ENCODE measurements at places on chromosomes 12 and 14.

DNA sequence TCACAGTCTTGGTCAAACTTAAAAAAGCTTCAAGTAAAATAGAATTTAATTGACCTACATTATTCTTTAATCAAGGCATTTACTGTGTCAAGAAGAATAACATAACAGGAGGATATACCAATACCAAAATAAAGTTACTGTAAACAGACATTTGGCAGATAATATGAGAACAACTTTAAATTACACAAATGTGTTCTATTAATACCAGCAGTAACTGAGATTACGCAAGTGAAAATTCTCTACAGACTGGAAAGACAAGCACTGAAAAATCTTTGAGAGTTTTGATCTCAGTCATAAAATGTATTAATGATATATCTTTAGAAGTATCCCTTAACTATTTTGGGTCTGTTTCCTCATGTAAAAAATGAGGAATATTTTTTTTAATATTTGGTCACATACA is 169.2 kb upstream of the SOX5 start:
- DNase-seq = no peak

- DNase-seq = peak; percentile 37
Observed at GRCh38 chr12:56150563-56150962, 1.8 kb upstream of the MYL6B start.

DNA sequence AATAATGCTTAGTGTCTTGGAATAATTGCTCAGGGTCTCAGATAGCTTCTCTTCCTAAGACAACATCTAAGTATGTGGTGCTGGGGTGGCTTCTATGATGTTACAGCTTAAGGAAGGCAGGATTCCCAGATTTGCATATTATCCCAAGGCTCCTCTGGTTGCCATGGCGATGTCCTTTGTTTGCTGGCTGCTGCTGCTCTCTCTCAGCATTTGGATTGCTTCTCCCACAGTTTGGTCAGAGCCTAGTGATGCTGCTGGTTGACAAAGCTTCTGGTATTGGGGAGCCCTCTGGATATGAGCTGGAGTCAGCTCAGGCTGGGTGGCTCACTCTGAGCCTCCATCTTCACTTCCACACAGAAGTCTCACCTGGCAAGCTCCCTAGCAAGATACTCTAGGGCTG is 56.4 kb upstream of the FBXO33 start:
- no peak for DNase-seq

DNA sequence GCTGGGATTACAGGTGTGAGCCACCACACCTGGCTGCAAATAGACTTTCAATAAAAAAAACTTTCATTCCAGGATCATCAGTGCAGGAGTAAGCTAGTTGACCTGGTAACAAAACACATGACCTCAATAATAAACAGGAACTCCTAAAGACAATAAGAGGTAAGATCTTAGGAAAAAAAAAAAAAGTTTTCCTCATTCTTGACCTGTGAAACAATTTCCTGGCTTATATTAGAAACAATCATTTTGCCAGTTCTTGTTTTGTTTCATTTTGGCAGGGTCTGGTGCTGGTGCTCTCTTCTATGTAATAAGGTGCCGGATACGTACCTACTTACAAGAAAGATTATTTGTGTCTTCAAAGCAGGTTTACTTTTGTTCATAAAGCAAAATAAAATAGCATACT is 90.6 kb upstream of the AMN1 start:
- no peak for DNase-seq

DNA sequence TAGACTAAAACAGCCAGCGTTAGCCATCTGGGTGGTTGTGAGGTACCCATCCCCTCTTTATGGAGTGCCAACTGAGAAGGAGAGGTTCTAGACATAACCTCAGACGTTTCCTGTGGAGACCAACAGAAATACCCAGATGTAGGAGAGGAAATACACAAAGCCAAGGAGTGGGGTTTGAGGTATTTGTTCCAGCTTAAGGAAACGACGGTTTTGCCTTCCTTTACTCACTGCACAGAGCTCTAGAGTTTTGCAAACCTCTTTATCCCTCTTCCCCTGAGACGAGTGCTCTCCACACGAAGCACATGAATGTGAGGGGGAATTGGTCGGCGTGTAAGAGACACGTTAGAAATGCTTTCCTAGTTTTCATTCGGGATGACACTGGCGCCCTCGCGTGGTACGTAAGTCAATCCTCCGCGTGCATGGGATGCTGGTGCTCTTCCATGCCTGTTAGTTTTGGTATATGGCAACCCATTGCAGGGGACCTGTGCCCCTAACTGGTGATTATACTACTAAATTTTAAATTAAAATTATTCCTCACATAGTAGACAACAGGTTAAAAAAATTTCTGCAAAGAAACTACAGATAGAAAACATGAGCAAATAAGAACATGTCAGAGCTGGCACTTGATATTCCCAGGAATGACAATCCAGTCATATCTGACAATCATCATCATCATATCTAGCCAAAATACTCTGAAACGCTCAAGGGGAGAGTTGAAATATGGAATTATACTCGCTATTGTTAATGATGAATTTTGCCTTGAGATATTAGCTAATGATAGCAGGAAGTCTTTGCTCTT is 121.7 kb downstream of the PPM1H start:
- DNase-seq = peak; percentile 58

DNA sequence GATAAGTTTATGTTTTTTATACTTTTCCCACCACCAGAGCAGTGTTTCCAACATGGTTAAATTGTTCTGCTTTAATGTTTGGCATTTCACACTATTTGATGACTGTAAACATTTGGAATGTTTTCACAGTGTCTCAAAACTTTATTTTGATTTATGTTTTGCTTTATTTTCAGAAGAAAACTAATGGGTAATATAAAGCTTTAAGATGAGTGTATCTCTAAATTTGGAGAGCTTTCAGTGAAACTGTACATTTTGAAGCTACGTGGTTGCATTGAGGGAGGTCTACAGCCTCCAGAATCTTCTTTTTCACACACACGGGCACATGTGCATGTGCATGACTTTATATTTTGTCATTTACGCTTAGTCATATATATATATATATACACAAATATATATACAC is 10.7 kb downstream of the BICD1 start:
- no peak for DNase-seq

DNA sequence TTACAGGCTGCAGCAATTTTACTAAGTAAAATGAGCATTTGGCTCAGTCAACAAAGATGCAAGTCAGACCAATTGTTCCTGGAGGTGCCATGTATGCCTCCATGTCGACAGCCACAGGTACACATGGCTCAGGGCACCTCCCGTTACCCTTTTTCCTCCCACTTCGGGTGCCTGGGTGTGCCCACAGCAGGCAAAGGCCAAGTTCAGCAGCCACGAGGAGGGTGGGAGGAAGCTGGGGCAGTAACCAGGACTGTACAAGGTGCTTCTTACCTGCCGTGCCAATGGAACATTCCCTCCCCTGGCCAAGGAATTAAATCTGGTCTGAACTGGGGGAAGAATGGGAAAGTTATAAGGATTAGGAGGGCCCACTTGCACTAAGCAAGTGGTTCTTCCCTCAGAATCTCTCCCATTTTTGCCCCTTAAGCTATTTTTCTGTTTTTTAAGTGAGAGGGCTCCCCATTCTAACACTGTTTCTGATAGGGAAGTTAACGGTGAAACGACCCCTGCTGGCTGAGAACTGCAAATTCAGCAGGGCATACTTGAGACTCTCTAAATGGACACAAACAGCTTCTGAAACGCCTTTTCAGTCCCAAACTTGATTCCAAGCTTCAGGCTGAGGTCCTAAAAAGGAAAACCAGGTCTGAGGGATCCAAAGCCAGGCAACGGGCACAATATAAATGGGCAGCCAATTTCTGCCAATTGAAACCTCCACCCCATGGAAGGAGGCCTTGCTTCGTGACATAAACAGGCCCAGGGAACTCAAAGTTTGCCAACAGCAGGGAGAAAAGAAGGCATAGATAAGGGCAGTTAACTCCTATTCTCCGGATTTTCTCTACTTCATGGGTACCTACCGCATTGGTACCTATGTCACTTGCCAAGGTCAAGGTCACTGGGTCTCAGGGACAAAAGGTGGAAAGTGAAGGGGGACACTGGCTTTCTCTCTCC is 24.8 kb downstream of the CLECL1 start:
- peak; percentile 63 for DNase-seq

Data from CD14-positive monocyte (primary cell).